ENCODE measurements at places on chromosomes 2 and 18. TPM values are rescaled to one million over a fixed set of nuclear protein-coding genes. Genes with fewer than 3 reads are reported as not detected.

IGFBP5 gene
- 0.82 TPM for total RNA-seq

APOB gene
- not detected for total RNA-seq

SULT1C4 gene
- not detected for total RNA-seq

NT5DC4 gene
- total RNA-seq = not detected

L3MBTL4 gene
- 1.2 TPM for total RNA-seq

TMEM247 gene
- total RNA-seq = not detected

ELAC1 gene
- total RNA-seq = 2.7 TPM

STAT4 gene
- 10.4 TPM for total RNA-seq

LRP2 gene
- total RNA-seq = 0.20 TPM

OLA1 gene
- 152 TPM for total RNA-seq
